ENCODE measurements at places on chromosomes 4 and X.

DNA sequence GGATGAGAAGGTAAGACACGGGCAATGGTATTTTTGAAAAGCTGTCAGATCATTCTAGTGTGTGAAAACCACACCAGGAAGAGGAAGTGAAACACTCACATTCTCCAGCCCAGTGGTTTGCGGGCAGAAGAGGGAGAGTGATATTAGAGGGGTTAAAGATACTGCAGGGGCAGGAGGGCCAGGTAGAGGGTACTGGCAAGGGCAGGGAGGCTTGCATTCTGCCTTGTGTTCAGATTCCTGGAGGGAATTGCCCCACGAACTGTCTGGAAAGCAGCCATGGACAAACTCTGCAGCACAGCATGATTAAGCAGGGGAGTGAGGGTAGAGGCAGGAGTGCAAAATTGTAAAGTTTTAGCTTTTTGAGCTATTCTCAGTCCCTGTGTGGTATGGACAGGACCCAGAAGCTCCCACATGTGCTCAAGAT, 30.9 kb downstream of the NIPAL1 start:
- DNase-seq: no peak

DNA sequence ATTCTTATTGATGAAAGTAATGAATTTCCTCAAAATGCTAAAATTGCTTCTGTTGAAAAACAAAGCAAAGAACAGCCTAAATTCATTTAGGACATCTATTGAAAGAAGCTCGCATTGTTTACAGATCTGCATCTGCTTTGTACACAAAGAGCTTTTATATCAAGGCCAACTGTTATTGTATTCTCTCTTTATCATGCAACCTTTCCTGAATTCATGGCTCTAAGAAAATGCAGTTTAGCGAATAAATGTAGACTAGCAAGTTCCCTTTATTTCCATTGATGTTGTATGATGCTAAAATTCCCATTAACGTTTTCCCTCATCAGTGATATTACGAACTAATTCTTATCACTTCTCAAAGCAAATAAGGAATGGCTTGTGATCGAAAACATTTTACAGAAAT, 446.3 kb downstream of the MID1IP1 start:
- DNase-seq: peak; percentile 41

GRCh38 chrX:155046129-155046810, 19.6 kb downstream of the FUNDC2 start:
- no peak for DNase-seq

DNA sequence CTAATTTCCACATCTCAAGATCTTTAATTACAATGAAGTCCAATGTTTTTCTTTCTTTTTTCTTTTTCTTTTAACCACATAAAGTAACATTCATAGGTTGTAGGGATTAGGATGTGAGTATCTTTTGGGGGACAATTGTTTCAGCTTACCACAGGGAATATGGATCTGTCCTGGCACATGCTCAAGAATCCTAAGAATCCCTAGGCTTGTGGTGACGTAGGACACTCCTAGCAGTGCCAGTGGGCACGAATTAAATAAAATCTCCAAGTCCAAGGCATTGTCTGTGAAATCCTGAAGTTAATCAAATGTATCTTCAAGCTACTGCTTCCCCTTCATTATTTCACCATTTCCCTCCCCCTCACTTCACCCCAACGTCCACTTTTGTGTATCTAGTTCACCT, 2.6 kb upstream of the LAS1L start:
- no peak for DNase-seq

- DNase-seq: peak; percentile 5
Measured at GRCh38 chr4:56575820-56576429, 70.3 kb downstream of the ARL9 start.

DNA sequence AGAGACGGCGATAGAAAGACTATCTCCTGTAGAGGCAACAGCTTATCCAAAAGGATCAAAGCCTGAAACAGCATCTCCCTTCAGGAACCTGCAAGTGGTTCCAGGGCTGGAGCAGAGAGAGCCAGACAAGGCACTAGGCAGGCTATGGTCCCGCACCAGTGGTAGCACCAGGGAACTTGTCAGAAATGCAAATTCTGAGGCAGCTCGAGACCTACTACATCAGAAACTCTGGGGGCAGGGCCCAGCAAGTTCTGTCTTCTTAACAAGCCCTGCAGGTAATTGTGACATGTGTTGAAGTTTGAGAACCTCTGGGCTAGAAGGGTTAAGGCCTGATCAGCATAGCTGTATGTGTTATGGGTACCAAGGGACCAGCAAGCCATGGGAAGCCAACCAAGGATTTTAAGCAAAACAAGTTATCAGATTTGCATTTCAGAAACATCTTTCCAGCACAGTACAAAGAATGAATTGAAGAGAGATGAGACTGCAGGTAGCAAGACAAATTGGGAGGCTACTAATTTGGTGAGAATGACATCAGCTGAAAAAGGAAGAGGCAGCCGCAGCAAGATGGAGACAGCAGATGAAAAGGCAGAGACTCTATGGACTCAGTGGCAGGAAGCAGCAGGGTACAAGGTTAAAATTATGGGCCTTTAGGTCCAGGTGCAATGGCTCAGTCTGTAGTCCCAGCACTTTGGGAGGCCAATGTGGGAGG, 139.7 kb downstream of the TSPAN5 start:
- no peak for DNase-seq

GRCh38 chr4:119626420-119626819, 2.2 kb downstream of the PDE5A start:
- no peak for DNase-seq

Measured in putamen (tissue), 1 donor.